ENCODE measurements at places on chromosomes 1 and 21.

DNA sequence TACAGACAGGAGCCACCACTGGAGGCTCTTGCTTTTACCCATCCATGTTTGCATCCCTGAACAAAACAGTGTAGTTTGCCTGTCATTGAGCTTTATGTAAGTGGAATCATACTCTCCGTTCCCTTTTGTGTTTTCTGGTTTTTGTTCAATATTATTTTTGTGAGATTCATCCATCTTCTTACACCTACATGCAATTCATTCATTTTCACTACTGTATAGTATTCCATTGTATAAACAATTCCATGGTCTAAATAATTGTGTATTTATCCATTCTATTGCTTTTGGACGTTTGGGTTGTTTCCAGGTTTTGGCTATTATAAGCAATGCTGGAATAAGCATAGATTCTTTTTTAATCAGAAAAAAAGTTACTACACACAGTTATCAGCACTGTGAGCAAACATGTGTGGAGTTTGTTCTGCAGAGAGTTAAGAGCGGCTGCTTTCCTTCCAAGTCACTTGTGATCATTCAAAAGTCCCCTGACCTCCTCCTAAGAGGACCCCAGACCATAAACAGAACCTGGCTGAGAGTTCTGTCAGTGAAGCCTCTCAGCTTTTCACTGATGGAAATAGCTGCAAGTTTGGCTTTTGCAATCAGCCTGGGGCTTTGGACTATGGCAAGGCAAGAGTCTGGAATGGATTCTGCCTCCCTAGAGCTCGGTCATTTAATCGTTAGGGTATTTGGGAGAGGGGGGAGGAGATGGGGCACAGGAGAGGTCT is 5.1 kb upstream of the GPR157 start:
- no peak for DNase-seq

GRCh38 chr1:30249446-30250337 is 473.7 kb downstream of the MATN1 start:
- DNase-seq, result no peak

DNA sequence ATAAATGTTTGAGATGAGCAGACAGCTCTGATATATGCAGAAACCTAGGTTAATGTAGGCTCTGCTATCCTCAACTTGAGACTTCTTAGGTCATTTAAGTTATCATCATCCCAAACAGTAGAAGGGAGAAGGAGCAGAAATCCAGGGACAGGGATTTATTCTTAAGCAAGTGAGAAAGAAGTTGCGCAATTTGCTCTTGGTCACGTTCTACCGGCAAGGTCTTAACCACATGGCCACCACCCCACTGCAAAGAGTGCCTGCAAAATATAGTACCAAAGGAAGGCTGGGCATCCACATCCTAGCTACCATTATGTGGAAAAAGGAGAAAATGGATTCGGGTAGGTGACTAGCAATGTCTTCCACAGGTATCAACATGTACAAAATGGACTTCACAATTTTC is 25.2 kb downstream of the CRNN start:
- no peak for DNase-seq

- DNase-seq, result no peak
Measured at GRCh38 chr1:113947388-113948107, 18.4 kb downstream of the HIPK1 start.
